ENCODE measurements at places on chromosomes 16 and 17. TPM values are rescaled to one million over a fixed set of nuclear protein-coding genes. Genes with fewer than 3 reads are reported as not detected.

HID1 gene
- 3.0 TPM for total RNA-seq

CRYBA1 gene
- total RNA-seq: not detected

CD7 gene
- total RNA-seq: 1.4 TPM

DNA sequence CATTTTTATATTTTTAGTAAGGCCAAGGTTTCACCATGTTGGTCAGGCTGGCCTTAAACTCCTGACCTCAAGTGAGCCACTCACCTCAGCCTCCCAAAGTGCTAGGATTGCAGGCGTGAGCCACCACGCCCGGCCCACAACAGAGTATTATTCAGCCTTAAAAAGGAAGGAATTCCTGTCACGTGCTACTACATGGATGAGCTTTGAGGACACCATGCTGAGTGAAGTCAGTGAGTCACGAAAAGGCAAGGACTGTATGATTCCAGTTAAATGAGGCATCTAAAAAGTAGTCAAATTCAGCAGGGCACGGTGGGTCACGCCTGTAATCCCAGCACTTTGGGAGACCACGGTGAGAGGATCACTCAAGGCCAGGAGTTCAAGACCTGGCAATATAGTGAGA lies 9.7 kb downstream of the CSF3 start:
- DNase-seq: no peak
